Eye (tissue), 1 donor: ENCODE measurements at places on chromosomes 3 and 15.

DNA sequence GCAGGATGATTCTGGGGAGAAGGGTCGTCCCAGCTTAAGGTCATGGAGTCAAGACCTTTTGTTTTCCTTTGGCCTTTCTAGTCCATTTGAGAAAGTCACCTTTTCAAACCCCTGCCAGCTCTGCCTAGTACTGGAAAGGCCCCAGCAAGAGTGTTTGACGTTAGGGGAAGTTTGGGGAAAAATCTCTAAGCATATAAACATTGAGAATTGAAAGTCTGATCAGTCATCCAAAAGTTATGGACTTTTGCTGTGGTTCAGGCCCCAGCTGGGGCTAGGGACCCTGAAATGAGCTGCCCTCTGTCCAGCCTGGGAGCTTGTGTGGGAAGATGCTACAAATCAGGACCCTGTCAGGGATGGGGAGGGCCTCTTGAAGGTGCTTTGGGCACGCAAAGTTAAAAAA lies 21.6 kb downstream of the SLC6A6 start:
- no peak for DNase-seq

DNA sequence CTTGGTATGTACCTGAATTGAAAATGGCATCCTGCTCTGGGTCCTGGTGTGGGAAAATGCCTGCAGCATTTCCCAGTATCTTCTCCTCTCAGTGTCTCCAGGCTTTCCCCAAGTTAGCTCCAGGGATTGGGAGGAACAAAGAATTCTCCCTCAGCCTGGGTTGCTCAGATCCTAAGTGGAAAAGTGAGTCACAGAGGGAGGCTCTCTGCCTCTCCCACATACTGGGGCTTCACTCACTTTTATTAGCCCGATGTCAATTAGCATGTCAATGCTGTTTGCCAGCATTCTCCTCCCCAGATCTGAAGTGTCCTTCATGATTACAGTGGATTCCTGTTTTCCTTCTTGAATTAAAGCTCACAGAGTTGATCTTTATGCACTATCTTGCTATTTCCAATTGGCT lies 655.0 kb downstream of the EPHA3 start:
- DNase-seq = no peak

DNA sequence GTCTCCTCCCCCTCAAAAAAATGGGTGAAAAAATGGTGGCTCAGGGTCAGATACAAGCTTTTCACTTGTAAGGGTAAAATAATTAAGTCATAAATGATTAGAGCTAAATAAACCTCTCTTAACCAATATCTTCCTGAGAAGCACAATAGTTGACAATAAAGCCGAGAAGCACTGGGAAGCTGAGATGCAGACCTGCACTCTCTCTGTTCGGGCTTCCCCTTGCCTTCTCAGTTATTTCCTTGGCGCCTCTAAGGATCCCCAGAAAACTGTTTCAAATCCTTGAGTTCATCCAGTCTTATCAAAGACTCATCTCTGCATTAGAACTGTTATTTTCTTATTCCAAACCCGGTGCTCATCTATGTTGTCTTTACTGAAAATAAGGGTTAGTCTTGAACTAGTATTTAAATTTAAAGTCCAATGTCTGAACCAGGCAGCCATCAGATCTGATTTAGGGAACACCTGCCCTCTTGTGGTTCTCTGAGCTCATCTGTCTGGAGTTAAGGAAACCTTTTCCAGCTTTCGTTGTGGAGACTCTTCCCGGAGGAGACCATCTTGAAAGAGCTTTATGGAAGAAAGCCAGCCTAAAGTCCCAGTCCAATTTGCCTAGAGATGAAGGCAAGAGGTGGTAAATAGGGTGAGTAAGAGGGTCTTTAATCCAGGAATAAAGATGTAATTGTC lies 256.4 kb upstream of the MCTP2 start:
- peak; percentile 65 for DNase-seq

- DNase-seq = no peak
These were observed 868.6 kb downstream of the TBL1XR1 start for GRCh38 chr3:176328666-176329065.

DNA sequence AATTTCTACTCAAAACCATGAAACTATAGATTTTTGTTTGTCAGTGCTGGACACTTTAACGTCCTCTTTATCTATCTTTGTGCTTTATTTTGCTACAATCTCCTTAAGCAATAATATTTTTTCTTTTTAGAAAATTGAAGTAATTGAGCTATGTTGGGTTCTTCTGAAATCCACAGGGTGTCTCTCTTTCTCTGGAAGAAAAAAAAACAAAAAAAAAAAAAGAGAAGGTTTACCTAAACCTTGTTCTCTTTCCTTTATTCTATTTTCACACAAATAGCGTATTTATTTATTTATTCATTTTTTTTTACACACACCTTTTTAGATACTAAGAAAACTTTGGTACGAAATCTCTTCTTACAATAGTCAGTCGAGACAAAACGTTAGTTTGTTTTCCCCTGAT lies 601.0 kb downstream of the EDEM1 start:
- DNase-seq = no peak
